Midbrain (tissue), 1 donor: ENCODE measurements at places on chromosomes 11 and 22.

DNA sequence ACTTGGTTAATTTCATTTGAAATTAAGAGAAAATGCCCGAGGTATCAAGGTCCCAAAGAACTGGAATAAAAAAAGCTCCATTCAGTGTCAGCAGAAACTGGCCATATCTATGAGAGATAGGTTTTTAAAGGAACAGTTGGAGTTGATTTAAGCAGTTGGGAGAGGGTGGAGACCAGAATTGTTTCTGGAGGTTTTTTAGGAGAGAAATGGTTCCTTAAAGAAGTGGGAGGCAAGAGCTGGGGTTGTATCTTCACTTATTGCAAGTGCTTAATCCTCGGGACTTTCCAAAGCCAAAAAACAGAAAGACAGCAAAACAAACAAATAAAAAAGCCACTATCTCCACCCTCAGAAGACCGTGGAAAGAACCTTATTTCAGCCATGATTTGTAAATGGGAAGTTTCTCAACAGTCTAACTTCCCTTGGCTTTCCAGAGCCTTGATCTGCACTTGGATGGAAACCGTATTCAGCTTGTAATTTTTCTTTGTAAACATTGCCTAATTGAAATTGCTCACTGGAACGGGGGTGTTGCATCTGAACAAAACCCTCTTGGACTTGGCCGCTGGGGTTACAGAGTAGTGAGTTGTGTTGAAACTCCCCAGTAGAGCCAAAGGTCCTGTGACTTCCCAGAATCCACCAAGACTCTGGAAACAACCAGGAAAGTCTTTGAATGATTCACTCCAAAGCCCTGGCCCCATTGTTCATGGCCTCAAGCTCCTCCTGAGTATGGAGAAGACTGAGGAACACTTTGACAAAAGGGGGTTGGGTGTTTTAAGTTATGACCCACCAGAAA lies 115.6 kb downstream of the SLC1A2 start:
- peak; percentile 73 for DNase-seq

DNA sequence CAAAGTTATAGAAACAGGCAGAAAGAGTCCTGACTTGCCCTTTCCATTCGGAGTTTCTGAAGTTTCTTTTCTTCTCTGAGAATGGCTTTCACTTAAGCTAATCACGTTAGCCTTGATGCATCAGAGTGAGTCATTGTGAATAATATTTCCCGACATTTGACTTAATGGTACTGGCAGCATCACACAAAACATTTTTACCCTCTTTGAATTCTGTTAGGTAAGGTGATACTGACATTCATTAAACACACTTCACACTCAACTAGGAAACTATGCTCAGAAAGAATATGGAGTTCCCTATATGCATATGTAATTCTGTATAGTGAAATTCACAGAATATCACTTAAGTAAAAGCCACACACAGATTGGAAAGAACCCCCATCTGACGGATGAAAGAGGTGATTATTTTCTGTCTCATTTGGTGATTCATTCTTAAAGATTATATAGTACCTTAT lies 120.8 kb upstream of the ARHGAP20 start:
- DNase-seq = no peak

- DNase-seq = no peak
These were observed 79.9 kb downstream of the MIAT start for GRCh38 chr22:26737262-26737661.

- peak; percentile 47 for DNase-seq
These were observed 154.2 kb upstream of the TTC12 start for GRCh38 chr11:113159988-113160807.

DNA sequence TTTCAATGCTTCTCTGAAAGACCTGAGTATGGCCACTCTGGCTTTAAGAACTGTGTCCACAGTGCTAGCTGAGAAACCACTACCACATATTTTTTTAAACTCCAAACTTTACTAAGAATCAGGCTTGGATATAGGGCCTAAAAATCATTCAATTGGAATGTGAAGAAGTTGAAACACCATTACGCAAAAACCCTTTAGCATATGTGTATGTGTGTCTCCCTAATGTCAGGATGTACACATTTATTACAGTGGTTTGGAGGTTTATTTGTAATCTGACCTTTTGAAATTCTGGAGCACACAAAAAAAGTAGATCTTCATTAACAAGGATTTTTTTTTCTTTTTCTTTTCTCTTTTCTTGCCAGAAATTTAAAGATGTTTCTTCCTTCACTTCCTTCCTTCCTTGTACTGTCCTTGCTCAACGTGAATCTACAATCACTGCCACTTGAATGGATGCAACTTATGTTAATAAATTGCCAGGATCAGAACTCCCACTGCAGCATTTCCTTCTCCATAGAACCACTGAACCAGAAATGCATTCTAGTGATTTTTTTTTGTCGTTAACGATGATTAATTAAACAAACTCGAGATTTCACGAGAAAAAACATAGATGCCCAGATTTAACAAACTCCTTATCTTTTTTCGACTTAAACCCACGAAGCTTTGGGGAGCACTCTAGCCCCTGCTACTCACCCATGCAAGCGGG lies 3.1 kb upstream of the ADM start:
- no peak for DNase-seq

GRCh38 chr11:126112547-126112946 lies 49.9 kb upstream of the CDON start:
- no peak for DNase-seq

DNA sequence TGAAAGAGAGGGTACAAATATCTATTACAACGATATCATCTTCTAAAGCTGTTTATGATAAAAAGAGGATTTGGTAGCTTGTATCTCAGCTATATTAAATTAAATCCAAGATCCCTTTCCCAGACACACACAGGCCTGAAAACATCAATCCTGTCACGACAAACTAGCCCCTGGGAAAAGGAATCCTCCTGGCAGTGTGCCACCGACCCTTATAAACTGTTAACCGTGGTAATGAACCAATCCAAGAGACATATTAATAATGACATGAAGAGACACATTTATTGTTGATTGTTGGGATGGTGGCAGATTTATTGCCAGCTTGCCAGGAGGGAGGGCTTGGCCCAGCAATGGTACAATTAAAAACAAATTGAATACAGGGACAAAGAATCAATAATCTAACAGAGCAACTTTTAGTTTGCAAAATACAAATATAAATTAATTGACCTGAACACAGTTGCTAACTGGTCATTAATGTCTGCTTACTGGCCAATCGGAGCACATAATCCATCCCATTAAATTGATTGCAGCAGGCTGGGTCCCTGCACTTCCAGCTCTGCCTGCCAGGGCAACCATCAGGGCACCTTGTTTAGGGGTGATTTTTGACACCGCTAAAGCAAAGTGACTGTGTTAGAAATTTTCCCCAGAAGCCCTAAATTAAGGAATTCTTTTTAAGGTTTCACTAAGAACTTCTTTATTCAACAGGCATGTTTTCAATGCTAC lies 887.6 kb downstream of the OPCML start:
- no peak for DNase-seq

- no peak for DNase-seq
These were observed 938 bp downstream of the FXYD6 start for GRCh38 chr11:117875382-117876058.

GRCh38 chr11:110710628-110711381 lies 1.4 kb downstream of the ARHGAP20 start:
- DNase-seq = no peak

DNA sequence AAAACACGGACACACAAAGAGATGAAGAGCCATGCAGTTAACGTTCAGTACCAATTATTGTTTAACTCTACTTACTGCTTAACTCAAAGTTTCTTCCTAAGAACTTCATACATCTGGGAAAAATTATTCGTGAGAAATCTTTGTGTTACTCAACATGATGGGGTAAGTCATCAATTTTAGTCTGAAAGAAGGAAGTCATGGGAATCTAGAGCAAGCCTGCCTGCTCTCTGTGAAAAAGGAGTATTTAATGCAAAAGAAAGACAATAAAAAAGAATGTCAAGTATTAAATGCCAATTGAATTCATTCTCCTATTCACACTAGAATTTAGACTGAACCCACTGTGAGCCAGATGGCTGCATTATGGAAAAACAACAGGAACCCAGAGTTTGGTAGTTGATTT lies 16.0 kb downstream of the TMEM123 start:
- DNase-seq = no peak

DNA sequence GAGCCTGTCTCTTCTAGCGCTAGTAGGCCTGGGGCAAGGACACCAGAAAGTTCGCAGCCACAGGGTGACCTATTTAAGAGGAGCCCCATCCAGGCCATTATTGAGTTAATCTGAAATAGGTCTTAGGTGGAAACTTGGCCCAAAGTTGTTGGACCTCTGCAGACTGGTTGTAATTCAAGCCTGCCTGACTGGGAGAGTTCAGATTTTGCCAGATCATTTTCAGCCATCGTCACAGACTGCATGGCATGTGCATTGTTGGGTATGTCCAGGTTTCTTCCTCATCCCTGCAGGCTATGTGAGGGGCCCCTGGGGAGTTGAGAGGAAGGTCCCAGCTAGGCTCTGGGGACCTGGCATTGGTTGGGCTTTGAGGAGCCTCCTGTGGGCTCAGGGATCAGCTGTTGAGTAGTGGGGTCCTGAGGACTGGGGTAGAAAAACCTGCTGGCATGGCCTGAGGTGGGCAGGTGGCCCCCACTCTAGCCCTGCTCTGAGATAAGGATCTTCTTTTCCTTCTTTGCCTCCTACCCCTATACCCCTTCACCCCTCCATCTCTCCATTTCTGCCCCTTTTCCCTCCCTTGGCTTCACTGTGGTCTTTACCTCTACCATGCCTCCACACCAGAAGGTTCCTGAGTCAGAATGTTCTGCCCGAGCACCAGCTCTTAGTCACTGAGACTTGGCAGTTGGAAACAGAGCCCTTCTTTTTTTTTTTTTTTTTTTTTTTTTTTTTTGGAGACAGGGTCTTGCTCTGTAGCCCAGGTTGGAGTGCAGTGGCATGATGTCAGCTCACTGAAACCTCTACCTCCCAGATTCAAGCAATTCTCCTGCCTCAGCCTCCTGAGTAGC lies 112.7 kb downstream of the MORC2 start:
- DNase-seq = no peak

DNA sequence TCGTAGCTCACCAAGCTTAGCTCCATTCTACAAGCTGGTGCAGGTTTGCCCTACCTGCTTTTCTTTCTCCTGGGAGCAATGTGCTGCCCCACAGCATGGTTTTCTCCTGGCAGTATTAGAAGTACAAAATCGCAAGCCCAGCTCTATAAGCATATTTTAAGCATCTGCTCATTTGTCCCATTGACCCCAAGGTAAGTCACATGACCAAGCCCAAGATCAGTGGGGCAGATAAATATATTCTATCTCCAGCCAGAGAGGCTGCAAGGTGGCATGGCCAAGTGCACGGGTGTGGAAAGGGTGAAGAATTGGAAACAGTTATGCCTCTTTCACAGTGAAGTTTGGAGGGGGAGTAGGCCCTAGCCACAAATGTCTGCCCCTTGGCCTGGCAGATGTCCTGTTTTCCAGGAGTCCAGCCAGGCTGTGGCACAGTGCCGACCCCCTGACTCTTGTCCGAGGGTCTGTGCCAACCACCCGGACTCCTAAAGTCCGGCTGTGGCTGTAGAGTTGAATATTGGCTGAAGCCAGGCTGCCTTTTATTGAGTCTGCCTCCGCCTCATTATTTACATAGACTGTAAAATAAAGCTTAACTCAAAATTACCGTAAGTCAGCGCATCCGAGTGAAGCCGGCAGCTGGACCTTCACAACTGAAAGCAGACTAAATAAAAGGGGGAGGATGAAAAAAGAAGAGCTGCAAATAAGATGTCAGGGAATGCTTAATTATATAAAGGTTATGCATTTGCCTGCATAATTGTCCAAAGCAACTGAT lies 165.7 kb downstream of the COMMD9 start:
- peak; percentile 65 for DNase-seq

DNA sequence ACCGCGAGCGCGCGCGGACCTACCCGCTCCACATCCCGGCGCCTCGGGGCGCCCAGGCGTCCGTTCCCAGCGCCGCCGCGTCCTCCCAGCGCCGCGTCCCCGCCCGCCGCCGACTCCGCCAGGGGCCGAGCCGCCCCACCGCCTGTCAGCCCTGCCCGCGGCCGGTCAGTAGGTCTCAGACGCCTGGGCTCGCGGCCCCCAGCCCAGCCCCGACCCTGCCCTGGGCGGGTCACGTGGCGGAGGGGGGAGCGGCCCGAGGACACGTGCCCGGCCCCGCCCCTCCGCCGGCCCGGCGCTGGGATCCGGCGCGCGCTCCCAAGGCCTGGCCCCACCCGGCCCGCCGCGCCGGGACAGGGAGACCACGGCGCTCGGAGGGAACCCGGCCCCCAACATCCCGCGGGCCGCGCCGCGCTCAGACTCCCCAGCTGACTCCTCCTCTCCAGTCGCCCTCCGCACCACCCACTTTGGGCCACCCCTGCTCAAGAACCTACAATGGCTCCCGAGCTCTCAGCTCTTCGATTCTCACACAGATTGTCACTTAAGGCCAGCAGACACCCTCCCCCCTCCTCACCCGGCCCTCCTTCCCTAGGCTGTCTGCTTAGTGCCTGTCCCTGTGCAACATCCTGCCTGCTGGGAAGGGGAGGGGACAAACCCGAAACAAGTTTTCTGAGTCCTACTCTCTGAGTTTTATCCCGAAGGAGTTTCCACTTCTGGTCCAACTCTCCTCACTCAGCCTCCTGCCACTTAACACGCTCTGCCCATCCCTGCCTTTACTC lies at the start of gene RAB3IL1:
RAB3IL1 (minus strand) TSS at position 233 of the 776 bp plus-strand sequence; CDS start at position 34, 199 bp downstream.
- DNase-seq = peak; percentile 73

GRCh38 chr11:9573775-9574621 lies 528 bp downstream of the WEE1 start:
- DNase-seq = no peak

DNA sequence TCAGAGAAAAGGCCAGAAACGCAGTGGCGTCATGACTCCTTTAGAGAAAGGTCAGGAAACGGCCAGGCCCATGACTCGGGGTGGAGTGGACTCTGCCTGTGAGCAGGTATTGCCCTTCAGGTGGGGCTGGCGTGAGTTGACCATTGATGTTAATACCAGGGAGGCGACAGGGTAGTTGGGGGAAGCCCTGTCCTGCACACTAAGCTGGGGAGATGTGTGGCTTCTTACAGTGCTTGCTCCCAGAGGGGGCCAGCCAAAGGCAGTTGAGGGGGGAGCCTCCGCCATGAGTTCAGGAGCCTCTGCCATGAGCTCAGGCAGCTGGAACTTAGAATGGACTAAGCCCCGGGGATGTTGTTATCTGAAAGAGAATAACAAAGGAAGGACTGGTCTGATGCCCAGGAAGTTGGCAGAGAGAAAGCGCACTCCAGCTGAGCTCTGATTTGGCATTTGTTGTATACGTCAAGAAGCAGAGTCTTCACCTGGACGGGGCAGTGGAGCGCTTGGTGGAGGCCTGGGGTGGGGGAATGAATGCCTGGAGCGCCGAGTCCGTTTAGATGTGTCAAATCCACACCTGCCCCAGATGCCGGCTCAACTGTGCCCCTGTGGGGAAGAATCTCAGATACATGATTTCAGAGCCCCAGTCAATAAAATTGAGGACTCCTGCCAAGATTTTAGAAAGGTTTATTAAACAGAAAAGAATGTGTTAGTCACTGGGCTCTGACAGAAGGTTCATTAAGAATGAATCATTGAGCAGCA lies 222.5 kb downstream of the TBC1D22A start:
- no peak for DNase-seq

GRCh38 chr11:74583024-74583624 lies 9.3 kb upstream of the POLD3 start:
- DNase-seq = no peak

- DNase-seq = no peak
These were observed 61.4 kb upstream of the CTSC start for GRCh38 chr11:88398791-88399570.

GRCh38 chr22:26568207-26568706 lies 21.7 kb downstream of the TPST2 start:
- DNase-seq = no peak

- DNase-seq = no peak
These were observed 30.1 kb upstream of the NOX4 start for GRCh38 chr11:89521294-89521693.
